ENCODE measurements at places on chromosomes 2 and 18. TPM values are rescaled to one million over a fixed set of nuclear protein-coding genes. Genes with fewer than 3 reads are reported as not detected.

The SERPINB3 gene
- not detected for total RNA-seq

The NXPH2 gene
- not detected for total RNA-seq

The LRPPRC gene
- 37.0 TPM for total RNA-seq

The RAB6C gene
- total RNA-seq: 0.68 TPM

DNA sequence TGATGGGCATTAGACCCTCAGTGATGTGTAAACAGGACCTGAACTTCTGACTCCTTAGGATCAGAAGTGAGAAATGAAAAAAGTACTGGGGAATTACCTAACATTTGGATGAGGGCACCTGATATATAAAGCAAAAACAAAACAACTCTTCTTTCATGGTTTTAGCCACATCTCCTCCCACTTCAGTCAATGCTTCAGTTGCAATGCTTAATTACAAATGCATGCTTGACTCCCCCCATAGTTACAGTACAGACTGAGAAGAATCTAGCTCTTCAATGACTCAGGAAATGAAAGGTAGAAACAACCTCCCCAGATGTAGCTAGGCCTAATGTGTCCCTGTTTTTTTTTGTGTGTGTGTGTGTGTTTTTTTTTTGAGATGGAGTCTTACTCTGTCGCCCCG, 276.8 kb upstream of the POU3F3 start:
- no peak for DNase-seq

- DNase-seq: no peak
Observed at GRCh38 chr2:236130349-236130998, 37.7 kb downstream of the GBX2 start.

DNA sequence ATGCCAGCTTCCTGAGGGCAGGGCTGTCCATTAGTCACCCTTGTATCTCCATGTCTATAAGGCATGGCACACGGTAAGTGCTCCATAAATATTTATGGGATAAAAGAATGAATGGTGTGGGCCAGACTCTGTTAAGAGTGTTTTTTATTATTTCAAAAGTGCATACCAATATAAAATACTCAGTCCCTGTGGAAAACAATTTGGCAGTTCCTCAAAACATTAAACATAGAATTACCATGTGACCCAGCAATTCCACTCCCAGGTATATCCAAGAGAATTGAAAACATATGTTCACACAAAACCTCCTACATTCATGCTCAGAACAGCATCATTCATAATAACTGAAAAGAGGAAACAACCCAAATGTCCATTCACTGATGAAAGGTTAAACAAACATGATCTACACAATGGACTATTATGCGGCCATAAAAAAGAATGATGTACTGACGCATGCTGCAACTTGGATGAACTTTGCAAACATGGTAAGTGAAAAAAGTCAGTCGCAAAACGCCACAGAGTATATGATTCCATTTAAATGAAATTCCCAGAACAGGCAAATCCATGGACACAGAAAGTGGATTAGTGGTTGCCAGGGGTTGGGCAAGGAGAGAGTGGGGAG, 69.1 kb upstream of the TCF7L1 start:
- DNase-seq: no peak

GRCh38 chr2:109535217-109535946, 78.4 kb downstream of the SEPTIN10 start:
- no peak for DNase-seq

GRCh38 chr2:134372611-134373131, 118.8 kb downstream of the MGAT5 start:
- DNase-seq: no peak

Measured in thoracic aorta (tissue), 2 donors.